Fibroblast of upper back skin (primary cell): ENCODE measurements at places on chromosomes 6 and 20.

DNA sequence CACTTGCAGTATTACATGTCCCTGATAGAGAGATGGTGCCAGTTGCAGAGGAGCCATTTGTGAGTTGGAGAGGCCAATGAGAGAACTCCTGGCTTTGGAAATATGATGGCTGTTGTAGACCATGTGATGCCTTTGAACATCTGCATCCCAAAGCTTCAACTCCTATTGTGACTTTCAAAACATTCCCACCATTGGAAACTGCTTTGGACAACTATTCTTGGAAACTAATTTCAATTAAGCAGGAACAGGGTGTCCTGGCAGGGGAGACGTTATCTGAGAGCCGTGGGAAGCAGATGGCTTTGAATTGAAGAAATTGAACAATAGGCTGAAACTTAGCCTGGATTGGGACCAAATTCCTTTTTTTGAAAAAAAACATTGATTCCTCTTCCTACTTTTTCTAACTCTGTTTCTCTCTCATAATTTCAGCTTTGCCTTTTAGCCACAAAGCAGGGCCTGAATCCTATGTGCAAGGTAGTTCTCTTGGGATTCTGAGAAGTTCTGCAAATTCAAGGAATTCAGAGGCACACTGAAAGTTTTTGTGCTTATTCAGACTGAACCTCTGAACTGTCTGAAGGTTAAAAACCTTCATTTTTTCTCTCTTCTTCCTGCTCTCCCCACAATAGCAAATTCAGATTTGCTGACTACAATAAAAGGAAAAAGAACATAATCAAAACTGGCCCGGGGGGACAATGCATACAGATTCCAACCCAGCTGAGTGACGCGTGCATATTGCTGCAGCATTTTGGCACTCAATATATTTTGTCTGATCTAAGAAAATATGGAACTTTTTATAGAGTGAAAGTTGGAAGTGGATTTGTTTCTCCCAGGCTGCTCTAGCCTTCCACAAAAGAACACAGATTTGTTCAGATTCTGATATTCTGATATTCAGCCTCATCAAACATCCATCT lies 720.4 kb upstream of the CHD6 start:
- DNase-seq: no peak

- DNase-seq: no peak
These were observed 27.7 kb downstream of the BFSP1 start for GRCh38 chr20:17503301-17504065.

DNA sequence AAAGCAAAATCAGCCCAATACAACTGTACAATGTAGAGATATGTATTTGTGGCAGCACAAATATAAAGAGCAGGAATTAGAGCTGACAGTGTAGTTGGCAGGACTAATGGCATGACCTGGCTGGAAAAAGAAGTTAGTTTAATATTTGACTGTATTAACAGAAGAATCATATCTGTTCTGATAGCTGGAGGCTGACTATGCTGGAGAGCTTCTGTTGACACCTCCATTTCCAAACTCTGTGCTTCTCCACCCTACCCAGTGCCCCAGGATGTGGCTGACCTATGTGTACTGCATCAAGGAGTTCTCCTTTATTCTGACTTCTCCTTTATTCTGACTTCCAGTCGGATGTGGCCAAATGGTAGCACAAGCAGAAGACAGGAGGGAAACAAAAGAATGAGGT lies 299.3 kb downstream of the PKHD1 start:
- DNase-seq: no peak

DNA sequence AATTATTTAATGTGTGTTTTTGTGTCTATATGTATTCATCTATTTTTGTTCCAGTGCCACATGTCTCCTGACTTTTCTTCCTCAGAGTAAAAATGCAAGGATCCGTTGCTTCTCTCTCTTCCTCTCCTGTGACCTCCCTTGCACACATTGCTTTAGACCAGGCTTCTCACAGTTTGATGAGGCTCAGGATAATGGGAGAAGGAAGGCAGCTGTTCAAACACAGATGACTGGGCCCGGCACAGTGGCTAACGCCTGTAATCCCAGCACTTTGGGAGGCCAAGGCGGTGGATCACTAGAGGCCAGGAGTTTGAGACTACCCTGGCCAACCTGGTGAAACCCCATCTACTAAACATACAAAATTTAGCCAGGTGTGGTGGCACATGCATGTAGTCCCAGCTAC lies 241.9 kb downstream of the SAMD5 start:
- DNase-seq: no peak

- DNase-seq: peak; percentile 96
These were observed 82.9 kb downstream of the ADGRG6 start for GRCh38 chr6:142384519-142385254.

GRCh38 chr6:125806813-125807212 lies 16.1 kb downstream of the NCOA7 start:
- no peak for DNase-seq

DNA sequence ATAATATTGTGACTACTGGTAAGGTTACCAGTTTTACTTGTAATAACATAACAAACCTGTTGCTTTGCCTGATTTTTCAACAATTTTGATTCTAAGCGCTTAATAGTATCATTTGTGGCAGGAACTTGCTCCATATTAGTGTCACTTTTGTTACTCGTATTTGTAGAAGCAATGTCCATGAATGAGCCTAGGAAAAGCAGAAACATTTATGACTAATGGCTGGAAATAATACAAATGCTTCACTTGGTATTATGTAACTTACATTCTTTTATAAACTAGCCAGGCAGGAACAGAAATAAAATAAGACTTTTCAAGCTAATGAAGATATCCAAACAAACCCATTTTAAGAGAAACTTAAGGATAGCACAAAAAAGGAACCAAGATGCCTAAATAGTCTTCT lies 38.9 kb downstream of the MAP3K7 start:
- no peak for DNase-seq

- no peak for DNase-seq
These were observed 79.4 kb upstream of the PRSS16 start for GRCh38 chr6:27168108-27168507.

- DNase-seq: peak; percentile 46
These were observed 33.0 kb downstream of the SYNJ2 start for GRCh38 chr6:158014505-158015187.

DNA sequence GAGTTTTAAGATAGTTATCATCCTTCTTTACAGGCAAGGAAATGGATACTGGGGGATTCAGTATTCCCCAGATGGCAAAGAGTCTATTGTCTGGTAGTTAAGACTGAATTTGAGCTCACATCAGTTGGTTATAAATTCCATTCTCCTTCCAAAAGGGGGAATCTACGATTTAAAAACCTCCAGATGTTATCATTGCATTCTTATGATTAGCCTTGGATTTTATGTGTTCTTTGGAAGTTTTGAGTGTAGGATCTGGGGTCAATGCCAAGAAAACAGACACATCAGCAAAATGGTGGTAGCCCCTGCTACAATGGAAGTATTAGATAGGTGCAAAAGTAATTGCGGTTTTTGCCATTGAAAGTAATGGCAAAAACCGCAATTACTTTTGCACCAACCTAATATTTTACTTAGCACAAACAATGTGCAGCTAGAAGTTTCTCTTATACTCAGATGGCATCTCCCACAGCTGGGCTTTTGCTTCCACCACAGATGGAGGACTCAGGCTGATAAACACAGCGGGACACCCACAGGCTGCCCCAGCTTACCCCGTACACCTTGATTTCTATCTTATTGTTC lies 168.2 kb upstream of the RIN2 start:
- DNase-seq: no peak

DNA sequence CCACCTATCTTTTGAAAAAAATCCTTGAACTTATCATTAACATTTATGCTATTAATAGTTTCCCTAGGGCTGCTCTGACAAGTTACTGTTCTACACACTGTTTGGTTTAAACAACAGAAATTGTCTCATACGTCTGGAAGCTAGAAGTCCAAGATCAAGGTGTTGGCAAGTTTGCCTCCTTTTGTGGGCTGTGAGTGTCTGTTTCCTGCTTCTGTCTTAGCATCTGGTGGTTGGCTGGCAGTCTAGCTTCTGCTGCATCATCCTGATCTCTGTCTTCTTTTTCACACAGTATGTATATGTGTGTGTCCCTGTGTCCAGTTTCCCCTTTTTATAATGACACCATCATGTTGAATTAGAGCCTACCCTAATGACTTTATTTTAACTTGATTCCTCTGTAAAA lies 154.8 kb downstream of the RPS12 start:
- peak; percentile 31 for DNase-seq

- DNase-seq: no peak
These were observed 865.3 kb upstream of the GJE1 start for GRCh38 chr6:141267420-141267819.

DNA sequence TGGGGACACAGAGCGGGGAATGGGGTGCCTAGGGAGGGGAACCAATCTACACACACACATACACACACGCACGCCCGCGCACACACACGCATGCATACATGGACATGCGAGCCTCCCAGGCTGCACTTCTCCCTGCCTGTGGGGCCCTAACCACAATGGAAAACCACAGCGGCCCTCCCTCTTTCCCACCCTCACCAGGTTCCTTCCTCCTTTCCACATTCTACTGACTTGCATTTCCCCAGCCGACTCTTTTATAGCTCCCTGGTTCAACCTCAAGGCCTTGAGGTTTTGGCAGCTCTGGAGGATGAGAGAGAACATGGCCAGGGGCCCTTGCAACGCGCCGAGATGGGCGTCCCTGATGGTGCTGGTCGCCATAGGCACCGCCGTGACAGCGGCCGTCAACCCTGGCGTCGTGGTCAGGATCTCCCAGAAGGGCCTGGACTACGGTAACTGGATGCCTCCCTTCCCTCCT lies at the start of gene BPI:
Gene BPI (plus strand): TSS at position 249 of the 472 bp plus-strand sequence. CDS start 68 bp downstream, at position 317.
- DNase-seq: peak; percentile 71

GRCh38 chr20:47670913-47671312 lies 114.4 kb downstream of the SULF2 start:
- DNase-seq: no peak

- peak; percentile 3 for DNase-seq
These were observed 126.5 kb upstream of the AFDN start for GRCh38 chr6:167700199-167700598.

DNA sequence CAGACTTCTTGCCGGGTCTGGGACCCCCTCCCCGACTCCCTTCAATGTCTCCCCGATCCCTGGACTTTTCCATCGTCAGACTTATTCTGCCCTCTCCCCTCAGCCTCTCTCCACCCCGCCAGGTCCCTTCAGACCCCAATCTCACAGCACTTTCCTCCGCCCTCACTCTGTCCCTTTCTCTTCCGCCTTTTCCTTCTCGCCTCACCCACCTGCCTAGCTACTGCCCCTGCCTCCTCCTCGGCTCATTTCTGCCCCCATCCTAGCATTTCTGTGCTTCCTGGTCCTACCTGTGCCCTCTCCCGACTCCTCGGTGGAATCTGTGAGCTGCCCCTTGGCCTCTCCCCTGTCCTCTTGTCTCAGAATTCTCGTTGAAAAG lies 616 bp downstream of the CHMP4B start:
- no peak for DNase-seq

GRCh38 chr20:461254-462198 lies 807 bp downstream of the TBC1D20 start:
- peak; percentile 35 for DNase-seq

DNA sequence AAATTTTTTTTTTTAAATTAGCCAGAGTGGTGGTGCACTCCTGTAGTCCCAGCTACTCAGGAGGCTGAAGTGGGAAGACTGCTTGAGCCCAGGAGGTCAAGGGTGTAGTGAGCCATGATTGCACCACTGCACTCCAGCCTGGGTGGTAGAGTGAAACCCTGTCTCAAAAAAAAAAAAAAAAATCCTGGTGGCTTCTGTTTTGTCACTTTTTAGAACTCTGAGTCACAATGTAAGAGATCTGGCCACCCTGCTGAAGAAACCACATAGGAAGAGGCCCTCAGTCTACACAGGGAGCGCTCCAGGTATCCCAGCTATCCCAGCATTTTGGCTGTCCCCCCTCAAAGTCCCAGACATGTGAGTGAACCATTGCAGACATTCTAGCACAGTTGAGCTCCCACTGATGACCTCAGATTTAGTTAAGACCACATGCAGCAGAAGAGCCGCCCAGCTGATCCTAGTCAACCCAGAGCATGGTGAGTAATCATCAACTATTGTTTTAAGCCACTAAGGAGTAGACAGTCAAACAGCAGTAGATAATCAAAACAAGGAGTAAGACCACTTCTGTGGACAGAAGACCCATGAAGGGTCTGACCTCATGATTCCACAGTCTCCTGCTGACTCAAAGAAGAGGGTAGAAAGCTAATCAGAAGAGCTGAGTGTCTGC lies 12.7 kb upstream of the ARFGEF2 start:
- no peak for DNase-seq

- DNase-seq: no peak
These were observed 34.2 kb upstream of the MDGA1 start for GRCh38 chr6:37731888-37732287.

- no peak for DNase-seq
These were observed 62.2 kb downstream of the FILIP1 start for GRCh38 chr6:75431379-75431778.

- DNase-seq: no peak
These were observed 53.4 kb upstream of the GATA5 start for GRCh38 chr20:62528983-62529891.

GRCh38 chr20:16517946-16518783 lies 55.1 kb downstream of the KIF16B start:
- DNase-seq: peak; percentile 36

- peak; percentile 54 for DNase-seq
These were observed 39.3 kb upstream of the OSTM1 start for GRCh38 chr6:108113557-108114519.

DNA sequence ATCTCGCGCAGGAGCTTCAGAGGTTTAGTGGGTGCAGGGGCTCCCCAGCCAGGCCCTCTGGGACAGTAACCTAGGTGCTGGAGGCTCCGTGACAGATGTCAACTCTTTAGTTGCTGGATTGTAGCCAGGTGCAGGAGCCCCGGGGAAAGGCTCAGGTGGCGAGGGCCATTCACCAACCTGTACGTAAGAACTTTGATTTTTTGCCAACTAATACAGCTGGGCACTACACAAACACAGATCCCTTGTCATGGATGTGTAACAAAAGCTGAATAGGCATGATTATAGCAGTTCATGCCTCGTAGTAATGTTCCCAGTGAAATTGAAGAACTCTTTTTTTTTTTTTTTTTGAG lies 82.6 kb downstream of the CDC5L start:
- no peak for DNase-seq

DNA sequence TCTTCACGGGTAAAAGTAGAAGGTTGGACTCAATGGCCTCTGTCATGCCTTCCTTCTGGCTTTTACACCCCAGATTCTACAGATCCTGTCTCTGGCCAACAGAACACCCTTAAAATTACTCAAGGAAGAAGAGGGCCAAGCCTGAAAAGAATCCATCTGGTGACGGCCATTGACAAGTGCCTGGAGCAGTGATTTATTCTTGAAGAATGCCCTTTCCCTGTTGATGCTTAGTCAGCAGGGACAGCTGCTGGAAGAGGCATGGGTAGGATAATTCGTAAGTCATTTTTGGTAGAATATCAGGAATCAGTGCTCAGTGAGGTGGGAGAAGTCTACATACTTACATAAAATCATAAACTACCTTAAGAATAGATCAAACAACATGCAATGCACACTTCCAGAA lies 397.9 kb downstream of the SAMD5 start:
- DNase-seq: peak; percentile 11

- DNase-seq: no peak
These were observed 9.4 kb downstream of the SNX5 start for GRCh38 chr20:17959257-17959627.

GRCh38 chr6:3617681-3618311 lies 133.7 kb downstream of the PXDC1 start:
- no peak for DNase-seq

GRCh38 chr6:11968241-11968806 lies 43.8 kb upstream of the HIVEP1 start:
- no peak for DNase-seq

GRCh38 chr6:130696806-130697205 lies 130.4 kb upstream of the SMLR1 start:
- no peak for DNase-seq
